ENCODE measurements at places on chromosomes 16 and 17.

DNA sequence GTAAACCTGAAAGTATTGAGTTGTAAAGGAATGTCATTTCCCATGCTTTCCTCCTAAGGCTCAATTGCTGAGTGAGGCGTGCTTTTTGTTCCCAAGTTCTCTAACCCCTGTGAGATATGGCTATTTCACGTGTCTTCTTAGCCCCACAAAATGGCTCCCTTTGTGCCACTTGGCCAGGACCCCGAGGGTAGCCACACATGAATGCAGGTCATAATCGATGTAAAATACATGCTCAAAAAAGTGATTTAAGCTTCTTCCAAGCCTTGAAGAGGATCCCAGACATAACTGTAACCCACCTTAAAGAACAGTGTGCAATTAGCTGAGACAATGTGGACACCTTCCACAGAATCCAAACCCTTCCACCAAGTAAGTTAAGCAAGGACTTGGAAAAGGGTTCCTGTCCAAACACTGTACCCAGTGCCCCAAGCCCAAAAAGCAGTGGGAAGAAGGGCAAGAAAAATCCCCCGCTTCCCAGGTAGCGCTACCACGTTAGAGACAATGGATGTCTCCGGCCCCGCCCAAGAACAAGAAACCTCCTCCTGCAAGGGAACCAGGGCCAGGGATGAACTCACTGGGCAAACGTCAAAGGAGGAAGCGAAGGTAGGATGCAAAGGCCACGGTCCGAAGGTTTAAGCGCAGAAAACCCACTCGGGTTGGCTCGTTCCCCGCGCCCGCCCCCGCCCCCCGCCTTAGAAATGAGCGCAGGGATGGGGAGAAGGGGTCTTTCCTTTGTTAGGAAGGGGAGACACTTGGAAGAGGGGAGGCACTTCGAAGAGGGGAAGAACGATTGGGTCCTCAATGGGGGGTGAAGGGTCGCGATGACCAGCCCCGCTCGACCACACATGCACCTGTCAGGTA, 1.2 kb downstream of the JPT1 start:
- DNase-seq = no peak

GRCh38 chr17:66749217-66749832, 85.6 kb upstream of the CACNG5 start:
- no peak for DNase-seq

DNA sequence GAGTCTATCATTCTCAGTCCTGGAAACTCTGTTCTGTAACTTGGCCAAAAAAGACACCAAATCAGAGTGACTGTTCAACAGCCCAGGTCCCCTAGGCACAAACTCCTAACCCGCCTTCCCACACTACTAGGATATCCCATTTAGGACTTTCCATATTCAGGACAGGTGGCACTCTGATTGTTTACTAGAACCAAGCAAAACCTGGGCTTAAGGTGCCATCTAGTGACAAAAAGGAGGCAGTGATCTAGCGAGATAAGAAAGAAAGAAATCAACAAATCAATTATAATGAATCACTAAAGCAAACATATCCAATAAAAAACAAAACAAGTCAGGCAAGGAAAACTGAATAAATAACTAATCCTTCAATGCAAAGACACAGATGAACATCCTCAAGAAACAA, 203.9 kb downstream of the CEP112 start:
- DNase-seq = peak; percentile 61

DNA sequence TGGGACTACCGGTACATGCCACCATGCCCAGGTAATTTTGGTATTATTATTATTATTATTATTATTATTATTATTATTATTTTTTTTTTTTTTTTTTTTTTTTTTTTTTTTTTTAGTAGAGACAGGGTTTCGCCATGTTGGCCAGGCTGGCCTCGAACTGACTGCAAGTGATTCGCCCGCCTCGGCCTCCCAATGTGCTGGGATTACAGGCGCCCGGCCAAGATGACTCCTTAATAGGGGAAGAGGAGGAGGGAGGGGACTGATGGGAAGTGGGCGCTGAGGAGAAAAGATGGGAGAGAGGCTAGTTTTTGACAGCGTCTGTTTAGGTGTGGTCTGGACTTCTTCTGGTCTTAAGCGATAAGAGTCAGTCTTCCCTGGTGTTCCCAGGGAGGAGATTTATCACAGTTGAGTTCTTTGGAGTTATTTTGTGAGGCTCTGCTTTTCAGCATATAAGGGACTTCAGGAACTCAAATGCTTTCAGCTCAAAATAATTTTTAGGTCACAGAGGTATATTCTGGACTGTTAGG, 34.4 kb upstream of the SLC5A10 start:
- no peak for DNase-seq

DNA sequence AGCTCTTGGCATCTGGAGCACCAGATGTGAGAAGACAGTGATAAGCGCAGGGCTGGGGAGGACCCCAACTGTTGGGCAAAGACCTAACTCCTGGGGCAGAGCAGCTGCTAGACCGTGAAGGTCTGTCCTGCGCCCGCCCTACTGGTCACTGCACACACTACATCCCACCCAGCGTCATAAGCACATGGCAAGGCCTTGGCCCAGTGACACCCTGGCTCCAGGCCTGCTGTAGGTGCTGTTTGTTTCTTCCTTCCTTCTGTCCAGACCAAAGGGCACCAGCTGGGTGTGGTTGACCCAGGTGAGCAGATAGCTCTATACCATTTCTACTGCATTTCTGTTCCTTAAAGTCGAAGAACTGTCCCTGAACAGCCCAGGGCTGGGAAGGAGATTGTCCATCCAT, 6.4 kb downstream of the TRPV3 start:
- DNase-seq = no peak

All from fibroblast of the aortic adventitia (primary cell).